ENCODE measurements at places on chromosomes 13 and 19. TPM values are rescaled to one million over a fixed set of nuclear protein-coding genes. Genes with fewer than 3 reads are reported as not detected.

DNA sequence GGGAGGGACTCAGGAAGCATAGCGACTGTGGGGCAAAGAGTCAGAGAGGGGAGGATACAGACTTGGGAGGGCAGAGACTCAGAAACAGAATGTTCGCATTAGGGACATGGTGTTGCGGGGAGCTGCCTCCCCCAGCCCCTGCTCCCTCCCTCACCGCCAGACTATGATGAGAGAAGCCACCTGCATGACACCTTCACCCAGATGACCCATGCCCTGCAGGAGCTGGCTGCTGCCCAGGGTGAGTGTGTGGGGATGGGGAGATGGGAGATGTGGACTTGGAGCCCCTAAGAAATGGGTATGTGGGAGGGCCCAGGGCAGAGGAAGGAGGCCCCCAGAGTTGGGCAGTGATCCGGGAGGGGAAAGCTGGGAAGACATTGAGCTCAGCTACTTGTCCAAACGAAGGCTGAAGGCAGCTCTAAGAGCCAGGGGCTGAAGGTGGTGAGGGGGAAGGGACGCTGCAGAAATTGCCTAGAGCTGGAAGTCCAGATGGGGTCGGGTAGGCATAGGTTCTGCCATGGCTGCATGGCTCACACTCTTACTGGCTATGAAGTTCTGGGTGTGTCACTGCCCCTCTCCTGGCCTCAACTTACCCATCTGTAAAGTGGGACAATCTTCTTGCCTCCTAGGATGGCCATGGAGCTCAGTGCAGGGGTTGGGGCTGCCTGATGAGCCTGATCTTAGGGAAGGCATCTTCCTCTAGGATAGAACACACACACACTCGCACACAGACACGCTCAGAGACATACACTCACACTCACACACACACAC is 1.4 kb downstream of the SPACA6 start:
- no peak for DNase-seq

DNA sequence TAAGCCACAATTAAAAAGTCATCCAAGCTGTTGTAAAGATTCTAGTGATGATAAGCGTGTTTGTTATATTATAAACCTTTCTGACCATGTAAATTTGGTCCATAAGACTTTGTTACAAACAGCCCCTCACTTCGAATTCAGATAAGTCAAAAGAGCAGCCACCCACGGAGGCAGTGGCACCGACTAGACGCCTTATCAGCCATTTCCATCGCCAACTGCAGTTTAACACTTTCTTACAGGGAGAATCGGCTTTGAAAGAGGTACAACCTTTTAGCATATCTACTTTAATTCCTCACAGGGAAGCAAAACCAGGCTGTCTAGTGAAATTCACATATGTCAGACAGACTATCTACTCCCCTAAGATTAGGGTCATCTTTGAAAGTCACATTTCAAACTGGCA is 47.5 kb downstream of the SOX21 start:
- DNase-seq, result no peak

GRCh38 chr19:8609279-8610040 is 1.1 kb downstream of the ADAMTS10 start:
- DNase-seq, result peak; percentile 85

DNA sequence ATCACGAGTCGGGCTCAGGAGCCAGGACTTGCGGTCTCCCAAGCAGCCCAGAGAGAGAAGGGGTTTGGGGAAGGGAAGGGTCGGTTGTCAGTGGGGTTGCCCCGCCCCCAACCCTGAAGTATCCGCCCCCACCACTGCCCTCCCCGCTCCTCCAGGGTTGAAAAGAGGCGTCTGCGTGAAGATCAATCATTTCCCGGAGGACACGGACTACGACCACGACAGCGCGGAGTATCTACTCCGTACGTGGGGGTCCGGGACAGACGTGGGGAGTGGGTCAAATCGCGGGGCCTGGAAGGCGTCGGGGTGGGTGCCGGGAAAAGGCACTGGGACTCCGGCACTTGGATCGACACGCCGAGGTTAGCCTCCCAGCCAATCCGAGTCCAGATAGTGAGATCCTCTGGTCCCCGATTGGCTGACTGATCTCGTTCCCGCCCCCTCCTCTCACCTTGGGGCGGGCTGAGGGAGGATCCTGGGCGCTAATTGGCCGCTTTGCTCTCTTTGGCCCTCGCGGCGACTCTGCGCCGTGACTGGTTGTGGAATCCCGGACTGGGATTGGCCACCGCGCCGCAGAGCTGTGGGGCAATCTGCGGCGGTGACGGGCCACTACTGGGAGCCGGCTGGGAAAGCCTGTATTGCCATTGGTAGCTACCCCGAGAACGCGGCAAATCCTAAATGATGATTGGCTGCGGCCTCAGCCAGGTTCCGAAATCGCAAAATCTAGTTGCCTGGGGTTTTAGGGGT is 13.3 kb upstream of the CACNG6 start:
- DNase-seq, result peak; percentile 90

GRCh38 chr19:1917146-1917545 is 11.9 kb downstream of the ADAT3 start:
- no peak for DNase-seq

DNA sequence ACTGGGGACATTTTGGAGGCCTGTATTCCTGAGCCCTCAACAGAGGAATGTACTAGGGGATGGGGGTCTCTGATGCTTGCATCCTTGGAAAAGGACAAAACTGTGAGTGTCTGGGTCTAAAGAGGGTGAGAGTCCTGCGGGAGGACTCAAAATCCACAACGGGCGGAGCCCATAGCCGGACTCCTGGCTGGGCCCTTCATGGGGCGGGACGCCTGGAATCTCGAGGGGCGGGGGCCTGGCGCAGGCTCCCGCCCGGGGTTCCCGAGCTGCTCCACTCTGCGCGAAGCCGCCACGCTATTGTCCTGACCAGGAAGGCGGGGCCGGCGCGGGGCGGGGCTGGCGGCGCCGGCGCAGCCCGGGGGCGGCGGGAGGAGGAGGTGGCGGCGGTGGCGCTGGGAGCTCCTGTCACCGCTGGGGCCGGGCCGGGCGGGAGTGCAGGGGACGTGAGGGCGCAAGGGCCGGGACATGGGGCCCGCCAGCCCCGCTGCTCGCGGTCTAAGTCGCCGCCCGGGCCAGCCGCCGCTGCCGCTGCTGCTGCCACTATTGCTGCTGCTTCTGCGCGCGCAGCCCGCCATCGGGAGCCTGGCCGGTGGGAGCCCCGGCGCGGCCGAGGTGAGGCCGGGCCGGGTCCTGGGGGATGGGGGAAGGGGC is at the start of gene APLP1:
APLP1 (plus strand) TSS at position 403 of the 651 bp plus-strand sequence; CDS start at position 466, 63 bp downstream.
- DNase-seq, result no peak

DNA sequence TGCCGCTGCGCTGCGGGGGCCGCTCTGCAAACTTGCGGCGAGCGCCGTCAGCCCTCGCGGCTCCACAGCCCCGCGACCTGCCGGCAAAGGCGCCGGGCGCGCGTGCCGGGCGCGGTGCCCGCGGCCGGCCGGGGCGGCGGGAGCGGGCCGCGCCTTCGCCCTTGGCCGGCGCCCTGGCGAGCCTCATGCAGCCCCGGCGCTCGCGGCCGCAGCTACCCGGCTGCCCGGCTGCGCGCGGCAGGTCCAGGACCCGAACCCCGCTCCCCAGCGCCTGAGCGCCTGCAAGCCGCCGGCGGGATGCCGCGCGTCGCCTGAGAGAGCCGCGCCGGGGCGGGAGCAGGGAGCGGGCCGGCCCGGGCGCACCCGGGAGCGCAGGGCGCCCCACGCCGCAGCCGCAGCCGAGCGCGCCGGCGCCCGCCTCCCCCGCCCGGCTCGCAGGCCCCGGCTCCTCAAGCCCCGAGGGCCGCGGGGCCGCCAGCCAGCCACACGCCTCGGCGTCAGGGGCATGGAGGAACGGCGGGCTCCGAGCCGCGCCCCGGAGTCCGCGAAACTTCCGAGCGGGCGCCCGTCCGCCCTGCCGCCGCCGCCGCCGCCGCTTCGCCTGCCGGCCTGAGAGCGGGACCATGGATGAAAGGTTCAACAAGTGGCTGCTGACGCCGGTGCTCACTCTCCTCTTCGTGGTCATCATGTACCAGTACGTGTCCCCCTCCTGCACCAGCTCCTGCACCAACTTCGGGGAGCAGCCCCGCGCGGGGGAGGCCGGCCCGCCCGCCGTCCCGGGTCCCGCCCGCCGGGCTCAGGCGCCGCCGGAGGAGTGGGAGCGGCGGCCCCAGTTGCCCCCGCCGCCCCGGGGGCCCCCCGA is 564 bp downstream of the HS6ST3 start:
- DNase-seq, result peak; percentile 10

DNA sequence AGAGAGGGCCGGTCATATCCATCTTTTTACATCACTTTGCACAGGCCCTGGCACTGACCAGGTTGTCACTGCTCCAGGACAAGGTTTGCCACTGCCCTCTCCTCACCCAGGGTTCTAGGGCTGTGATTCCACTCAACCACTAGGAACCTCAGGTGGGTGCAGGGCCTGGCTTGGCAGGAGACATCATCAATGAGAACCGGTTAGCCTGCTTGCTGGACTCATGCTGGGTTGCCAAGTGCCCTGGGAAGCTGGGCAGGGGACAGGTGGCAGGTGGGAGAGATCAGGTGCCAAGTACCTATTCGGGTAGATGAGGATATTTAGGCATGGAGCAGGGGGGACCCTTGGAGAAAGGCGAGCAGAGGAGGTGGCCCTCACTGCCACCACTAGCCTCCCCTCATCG is 4.2 kb upstream of the CERS4 start:
- no peak for DNase-seq

- DNase-seq, result no peak
These were observed 1.1 kb downstream of the SHANK1 start for GRCh38 chr19:50718255-50719118.

- no peak for DNase-seq
These were observed 119.4 kb upstream of the TSC22D1 start for GRCh38 chr13:44695520-44695919.

Gene LILRB1
- total RNA-seq, result not detected

Gene CGB3
- not detected for total RNA-seq

Gene KBTBD6
- 10.0 TPM for total RNA-seq

Gene ERICH4
- total RNA-seq, result not detected

Gene ZNF555
- total RNA-seq, result 4.6 TPM
